ENCODE measurements at places on chromosomes 3 and 15.

- no peak for DNase-seq
- no peaks in the 10 kb centered on the region for H3K27me3 ChIP-seq
- peaks cover 5% of the 10 kb centered on the region for H3K36me3 ChIP-seq
- H3K4me1 ChIP-seq = no peaks in the 10 kb centered on the region
- H3K4me3 ChIP-seq = no peak overlapping the region
These were observed 22.2 kb downstream of the FAM98B start for GRCh38 chr15:38476120-38476519.

DNA sequence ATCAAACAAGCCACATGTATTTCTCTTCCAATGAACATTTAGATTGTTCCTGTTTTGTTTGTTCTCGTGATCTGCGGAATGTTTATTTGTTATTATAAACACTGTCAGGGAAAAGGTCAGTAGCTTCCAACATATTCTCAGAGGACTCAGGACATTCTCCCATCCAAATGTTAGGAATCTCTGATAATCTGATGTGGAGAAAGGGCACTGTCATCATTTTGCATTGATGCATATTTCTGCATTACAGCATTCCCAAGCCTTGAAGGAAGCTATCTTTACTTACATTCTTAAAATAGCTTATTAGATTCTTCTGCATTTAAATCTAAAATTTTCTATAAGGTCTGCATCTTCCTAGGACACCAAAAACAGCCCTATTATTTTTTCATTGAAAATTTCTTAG is 10.3 kb downstream of the MYO1E start:
- DNase-seq = no peak
- H3K27ac ChIP-seq = no peak overlapping the region
- H3K27me3 ChIP-seq = no peaks in the 10 kb centered on the region
- H3K36me3 ChIP-seq = no peaks in the 10 kb centered on the region
- no peaks in the 10 kb centered on the region for H3K4me1 ChIP-seq
- no peak overlapping the region for H3K4me3 ChIP-seq

GRCh38 chr3:33099109-33099645 is 2.2 kb upstream of the GLB1 start:
- no peak overlapping the region for H3K27ac ChIP-seq
- DNase-seq = no peak
- no peak overlapping the region for H3K4me3 ChIP-seq
- H3K27me3 ChIP-seq = no peaks in the 10 kb centered on the region

DNA sequence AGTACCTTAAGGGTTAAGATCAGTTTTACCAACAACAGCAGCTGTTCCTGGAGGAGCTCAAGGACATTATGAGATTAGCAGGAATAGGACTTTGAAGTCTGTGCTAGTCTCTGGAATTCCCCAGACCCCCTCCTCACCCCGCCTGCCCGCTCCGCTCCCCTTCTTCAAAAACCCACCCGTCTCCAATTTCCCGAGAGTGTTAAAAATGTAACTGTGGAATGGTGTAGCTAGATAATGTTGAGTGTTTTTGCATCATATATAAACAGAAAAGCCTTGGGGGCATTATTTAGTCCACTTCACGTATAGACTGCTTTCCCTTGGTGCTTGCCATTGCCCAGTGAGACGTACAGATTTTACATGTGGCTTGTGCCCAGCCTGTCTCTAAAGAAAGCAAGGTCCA is 65.0 kb upstream of the SEMA6D start:
- H3K27me3 ChIP-seq = no peaks in the 10 kb centered on the region
- H3K4me1 ChIP-seq = no peaks in the 10 kb centered on the region
- no peaks in the 10 kb centered on the region for H3K36me3 ChIP-seq
- H3K4me3 ChIP-seq = no peak overlapping the region
- DNase-seq = no peak
- no peak overlapping the region for H3K27ac ChIP-seq

DNA sequence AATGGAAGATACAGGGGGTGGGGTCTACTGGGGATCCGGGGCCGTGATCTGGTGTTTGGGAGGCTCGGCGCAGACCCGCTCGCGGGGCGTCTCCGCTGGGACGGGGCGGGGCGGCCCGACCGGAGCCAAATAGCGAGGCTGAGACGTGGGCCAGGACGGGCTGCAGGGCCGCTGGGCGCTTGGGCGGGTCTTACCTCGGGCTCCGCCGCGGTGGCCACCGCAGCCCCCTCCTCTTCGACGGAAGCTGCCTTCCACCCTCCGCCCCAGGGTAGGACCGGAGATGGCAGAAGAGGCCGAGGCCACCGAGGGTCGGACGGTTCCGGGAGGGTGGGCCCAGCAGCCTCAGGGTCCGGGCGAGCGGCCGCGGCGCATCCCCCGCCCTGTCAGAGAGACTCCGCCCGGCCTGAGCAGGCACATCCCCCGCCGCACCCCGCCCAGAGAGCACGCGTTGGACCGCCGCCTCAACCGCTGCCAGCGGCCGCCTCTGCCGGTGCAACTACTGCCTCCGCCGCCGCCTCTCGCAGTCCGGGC is 399 bp downstream of the MYO9A start:
- peak; percentile 77 for DNase-seq
- H3K27me3 ChIP-seq = no peaks in the 10 kb centered on the region
- peak overlapping the region; percentile 75 for H3K4me3 ChIP-seq
- H3K27ac ChIP-seq = peak overlapping the region; percentile 98

DNA sequence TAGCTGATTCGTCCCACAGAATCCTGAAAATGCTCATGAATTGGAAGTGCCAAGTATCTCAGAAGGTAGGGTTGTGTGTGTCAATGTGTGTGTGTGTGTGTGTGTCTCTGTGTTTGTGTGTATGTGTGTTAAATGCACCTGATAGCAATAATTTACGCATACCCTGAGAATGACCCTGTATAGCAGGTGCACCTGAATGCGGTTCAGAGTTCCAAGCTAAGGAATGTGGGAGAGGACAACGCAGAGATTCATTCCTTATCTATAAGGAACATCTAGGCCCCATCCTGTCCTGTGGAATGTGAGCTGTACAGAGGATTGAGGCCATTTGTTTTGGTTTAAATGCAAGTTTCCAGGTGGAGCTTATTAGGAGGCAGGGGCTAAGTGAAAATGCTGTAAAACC is 49.1 kb upstream of the NEDD4 start:
- peak overlapping the region; percentile 13 for H3K27ac ChIP-seq
- no peaks in the 10 kb centered on the region for H3K27me3 ChIP-seq
- DNase-seq = no peak
- no peaks in the 10 kb centered on the region for H3K36me3 ChIP-seq
- H3K4me1 ChIP-seq = no peaks in the 10 kb centered on the region

Measured in breast epithelium (tissue), 4 donors.